ENCODE measurements at places on chromosomes 2 and 18.

- no peak for DNase-seq
These were observed 38.1 kb downstream of the SMAD4 start for GRCh38 chr18:51068105-51068504.

DNA sequence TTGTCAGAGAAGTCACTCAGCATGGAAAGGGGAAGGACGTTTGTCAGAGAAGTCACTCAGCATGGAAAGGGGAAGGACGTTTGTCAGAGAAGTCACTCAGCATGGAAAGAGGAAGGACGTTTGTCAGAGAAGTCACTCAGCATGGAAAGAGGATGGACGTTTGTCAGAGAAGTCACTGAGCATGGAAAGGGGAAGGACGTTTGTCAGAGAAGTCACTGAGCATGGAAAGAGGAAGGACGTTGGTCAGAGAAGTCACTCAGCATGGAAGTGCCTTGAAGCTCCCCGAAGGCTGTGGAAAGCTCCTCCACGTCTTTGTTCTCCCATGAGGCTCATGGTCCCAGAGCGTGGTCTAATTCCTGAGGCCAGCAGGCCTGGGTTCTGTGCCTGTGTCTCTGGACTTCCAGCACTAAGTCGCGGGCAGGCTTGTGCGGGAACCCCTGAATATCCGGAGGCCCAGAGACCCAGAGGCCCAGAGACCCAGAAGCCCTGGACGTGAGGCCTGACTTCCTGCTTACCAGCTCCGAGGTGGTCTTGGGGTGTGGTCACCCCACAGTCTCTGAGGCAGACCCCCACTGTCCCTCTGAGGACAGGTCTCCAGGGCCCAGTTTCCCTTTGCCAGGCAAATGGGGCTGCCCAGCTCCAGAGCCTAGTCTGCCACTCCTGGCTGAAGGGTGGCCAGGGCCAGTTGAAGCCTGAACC lies 70.4 kb upstream of the TWIST2 start:
- no peak for DNase-seq

DNA sequence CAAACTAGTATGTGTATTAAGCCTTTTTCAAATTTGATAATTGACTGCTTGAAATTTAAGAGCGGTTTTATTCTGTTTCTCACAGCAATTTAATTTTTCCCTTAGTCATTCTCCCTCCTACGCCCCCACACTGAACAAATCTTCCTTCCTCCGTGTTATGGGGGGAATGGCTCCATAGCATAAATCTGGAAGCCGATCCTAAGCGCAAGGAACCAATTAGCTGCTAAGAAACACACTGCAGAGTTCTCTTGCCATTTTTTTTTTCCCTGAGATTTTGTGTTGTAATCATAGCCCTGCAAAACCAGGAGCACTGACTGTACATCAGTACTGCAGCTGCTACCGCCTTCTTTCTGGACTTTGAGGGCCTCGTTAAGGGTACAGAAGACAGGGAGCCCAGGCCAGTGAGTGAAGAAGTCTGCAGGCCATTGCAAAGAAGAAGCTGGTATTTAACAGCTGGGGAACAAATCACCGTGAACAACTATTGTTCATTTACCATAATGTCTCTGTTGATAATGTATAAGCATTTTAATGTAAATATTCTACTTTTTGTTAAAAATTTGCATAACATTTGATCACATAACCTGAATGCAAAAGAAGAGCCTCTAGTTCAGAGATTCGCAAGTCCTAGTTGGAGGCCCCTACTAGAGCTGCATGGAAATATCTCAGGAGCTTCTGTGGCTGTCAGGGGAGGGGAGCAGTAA lies 264.0 kb downstream of the LRATD1 start:
- DNase-seq: no peak

DNA sequence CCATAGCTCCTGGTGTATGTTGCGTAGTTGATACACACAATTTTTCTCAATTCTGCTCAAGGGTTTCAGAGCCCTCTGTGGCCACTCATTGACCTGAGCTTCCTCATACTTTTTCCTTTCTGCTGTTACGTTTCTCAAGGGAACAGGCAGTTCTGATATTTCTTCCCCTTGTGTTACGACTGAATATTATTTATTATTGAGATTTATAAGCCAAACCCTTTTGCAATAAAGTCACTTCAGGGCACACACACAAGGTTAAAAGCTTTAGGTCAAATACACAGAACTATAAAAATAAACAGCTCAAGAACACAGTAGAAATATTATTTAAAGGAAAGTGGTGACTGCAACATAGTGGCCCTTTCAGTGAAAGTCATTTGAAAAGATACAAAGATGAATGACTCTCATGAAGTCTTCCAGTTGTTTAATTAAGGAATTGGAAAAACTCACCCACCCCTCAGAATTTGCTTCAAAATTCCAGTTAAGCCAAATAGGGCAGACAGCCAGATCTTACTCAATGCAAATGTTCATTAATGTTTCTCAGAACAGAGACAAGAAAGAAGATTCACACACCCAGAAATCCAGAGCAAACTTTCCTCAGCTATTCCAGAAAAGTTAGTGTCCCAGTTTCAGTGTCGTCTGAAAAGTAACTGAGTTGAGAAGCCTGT lies 179.7 kb downstream of the TRIB2 start:
- no peak for DNase-seq

GRCh38 chr2:167492486-167492885 lies 604.2 kb downstream of the XIRP2 start:
- no peak for DNase-seq

GRCh38 chr2:166000401-166000800 lies 46.8 kb upstream of the TTC21B start:
- no peak for DNase-seq

- no peak for DNase-seq
These were observed 39.2 kb downstream of the UNC50 start for GRCh38 chr2:98647636-98648035.

DNA sequence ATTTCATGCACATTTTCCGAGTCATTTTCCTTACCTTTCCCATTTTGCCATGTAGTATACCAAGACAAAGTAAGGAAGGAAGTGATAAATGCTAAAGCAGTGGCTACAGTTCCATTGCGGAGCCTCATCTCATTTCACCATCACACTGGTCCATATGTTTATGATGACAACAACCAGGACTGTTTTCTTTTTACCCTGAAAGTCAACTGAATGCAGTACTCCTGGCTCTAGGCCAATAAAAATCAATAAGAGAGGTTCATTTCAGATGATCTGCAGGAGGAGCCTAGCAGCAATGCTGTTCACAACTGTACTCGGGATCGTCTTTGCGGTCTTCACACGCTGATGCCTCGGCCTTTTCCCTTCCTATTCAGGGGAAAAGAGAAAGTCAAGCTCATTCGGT lies 4.7 kb downstream of the MGAT4A start:
- no peak for DNase-seq

Data from DND-41 (cell line).